Pulmonary artery endothelial cell (primary cell): ENCODE measurements at places on chromosomes 5 and 9. TPM values are rescaled to one million over a fixed set of nuclear protein-coding genes. Genes with fewer than 3 reads are reported as not detected.

Gene PCDHGB1
- 0.59 and 0.63 TPM in 2 replicates for total RNA-seq

Gene PRUNE2
- 8.4 and 21.2 TPM in 2 replicates for total RNA-seq

Gene OR1J2
- total RNA-seq, result not detected in 2 replicates

Gene IL33
- 16.6 and 24.4 TPM in 2 replicates for total RNA-seq

Gene POMT1
- total RNA-seq, result 28.5 and 31.4 TPM in 2 replicates

Gene EGFL7
- 450 and 500 TPM in 2 replicates for total RNA-seq

Gene PRDM9
- not detected in 2 replicates for total RNA-seq

Gene WDR31
- total RNA-seq, result 1.0 and 1.4 TPM in 2 replicates

Gene CSF2
- 0.11 TPM in 1 of 2 replicates, not detected in the other for total RNA-seq

Gene ABCA1
- total RNA-seq, result 5.9 and 7.2 TPM in 2 replicates

Gene FXN
- 6.3 and 6.8 TPM in 2 replicates for total RNA-seq

Gene PIP5K1B
- total RNA-seq, result 0.04 and 0.13 TPM in 2 replicates

Gene PLAC8L1
- not detected in 2 replicates for total RNA-seq

- DNase-seq, result no peak
These were observed 626.6 kb upstream of the SGCD start for GRCh38 chr5:155700333-155700732.

DNA sequence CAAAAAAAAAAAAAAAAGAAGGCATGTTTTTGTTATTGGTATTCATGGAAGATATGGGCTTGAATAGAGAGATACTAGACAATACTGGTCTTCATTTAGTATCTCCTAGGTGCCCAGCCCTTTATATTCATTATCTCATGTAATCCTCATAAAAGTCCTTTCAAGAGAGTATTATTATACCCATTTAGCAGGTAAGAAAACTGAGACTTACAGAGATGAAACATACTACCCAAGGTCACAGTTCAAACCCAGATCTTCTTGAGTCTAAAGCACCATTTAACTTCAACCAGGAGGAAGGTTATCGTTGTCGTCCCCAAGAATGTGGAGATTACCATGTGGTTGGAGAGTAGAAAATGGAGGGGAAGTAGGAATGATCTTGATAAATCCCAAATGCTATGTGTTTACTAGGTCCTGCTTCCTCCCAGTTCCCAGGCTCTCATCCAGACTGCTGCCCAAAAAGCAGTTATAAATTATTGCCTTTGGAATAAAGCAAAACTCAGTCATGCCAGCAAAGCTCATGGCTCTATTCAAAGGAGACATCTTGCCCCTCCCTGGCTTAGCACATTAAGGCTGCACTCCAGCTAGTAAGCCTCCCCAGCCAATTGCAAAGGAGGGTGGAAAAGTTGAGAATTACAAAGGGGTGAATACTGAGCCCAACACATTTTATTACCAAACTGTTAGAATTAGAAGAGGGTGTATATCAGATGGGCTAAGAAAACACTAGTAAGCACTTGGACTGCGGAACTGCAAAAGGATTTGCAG lies 163.9 kb downstream of the PIK3R1 start:
- no peak for DNase-seq

DNA sequence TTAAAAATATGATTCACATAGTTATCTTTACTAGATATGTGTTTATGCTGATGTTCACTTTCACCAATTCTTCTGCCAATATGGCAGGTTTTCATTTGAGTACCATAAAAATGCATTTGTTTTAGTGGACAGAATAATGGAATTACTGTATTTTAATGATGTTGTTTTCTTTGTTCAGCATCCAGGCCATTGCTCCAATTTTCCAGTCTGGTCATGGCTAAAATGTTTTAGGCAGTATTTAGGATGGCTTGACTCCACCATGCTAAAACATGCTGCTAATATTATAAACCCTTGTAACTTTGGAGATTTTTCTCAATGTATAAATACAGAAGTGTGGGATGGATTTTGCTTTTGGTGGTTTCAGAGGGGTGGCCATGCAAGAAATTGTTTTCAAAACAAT lies 273.0 kb upstream of the RPS23 start:
- DNase-seq, result no peak

- no peak for DNase-seq
These were observed 203.9 kb downstream of the FBXL7 start for GRCh38 chr5:15703901-15704300.

DNA sequence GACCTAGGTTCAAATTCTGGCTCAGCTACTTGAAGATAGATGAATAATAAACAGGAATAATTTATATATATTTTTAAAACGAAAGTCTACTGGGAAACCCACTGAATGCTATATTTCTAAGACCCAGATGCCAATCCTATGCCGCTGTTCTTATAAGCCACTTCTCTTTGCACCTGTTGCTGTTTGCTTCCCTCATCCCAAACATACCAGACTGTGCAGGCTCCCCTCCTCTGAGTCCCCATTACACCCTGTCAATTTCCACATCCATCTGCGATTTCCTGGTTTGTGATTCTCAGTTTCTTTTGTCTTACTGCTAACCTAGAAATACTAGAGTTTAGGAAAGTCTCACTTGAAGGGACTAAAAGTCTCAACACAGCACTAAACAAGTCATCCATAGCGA lies 92.8 kb upstream of the CAST start:
- no peak for DNase-seq

- no peak for DNase-seq
These were observed 206.6 kb upstream of the RASA1 start for GRCh38 chr5:87061046-87061445.

GRCh38 chr9:127112735-127113161 lies 9.7 kb downstream of the ANGPTL2 start:
- DNase-seq, result no peak

GRCh38 chr9:96299823-96300222 lies 2.2 kb downstream of the HSD17B3 start:
- DNase-seq, result no peak

DNA sequence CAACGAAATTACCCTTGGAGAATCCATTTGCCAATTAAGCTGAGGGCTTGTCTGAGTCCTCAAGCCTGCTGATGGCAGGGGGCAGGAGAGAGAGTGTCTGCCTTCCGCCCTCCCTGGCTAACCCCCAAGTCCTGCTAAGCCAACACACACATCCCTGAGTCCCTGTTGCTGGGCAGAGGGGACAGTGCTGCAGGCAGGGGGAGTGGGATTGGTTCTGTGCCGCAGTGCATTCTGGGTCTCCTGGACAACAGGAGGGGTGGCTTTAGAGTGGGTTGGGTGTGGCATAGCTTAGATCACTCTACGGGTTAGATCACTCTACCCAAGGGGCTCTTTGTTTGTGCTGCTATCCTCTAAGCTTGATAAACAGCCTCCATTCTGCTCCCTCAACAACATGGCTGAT lies 427.7 kb downstream of the CDK5RAP2 start:
- no peak for DNase-seq

DNA sequence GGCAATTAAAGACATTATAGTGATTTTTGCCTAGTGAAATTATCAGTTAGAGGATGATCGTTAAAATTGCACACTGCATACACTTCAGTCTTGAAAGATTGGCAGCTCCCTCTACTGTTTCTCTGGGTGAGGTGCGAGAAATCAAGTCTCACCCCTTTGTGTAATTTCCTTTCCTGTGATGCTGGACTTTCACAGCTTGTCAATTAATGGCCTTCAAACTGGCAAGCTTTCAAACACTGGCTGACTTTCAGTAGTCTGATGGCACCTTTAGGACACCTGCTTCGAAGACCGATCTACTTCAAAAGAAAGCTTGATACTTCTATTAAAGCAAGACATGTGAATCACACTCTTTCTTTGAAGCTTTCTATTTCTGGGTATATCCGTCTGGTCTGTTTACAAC lies 706.7 kb upstream of the PTPRD start:
- DNase-seq, result no peak

DNA sequence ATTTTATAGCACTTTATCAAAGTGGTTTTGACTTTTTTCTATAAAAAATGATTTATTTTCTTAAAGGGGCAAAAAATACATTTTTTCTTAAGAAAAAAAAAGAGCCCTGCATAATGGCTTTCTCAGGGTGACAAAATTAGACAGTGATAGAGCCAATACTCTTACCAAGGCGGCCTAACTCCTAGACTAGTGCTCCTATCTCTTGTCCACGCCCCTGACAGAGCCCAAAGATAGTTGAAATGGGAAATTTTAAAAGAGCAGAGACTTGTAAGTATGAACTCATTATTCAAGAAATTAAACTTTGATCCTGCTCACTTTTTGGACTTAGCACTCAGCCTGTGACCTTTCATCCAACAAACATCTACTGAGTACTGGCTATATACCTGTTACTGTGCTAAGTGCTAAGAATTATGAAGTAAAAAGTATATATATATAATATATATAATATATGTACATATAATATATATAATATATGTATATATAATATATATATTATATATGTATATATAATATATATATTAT lies 1.2 kb downstream of the INVS start:
- DNase-seq, result no peak

- DNase-seq, result peak; percentile 50
These were observed at the start of gene SLC25A46 for GRCh38 chr5:110738812-110739651. Gene SLC25A46, plus strand, starts transcription at chr5:110739007. Its CDS starts 113 bp downstream, at chr5:110739120.

DNA sequence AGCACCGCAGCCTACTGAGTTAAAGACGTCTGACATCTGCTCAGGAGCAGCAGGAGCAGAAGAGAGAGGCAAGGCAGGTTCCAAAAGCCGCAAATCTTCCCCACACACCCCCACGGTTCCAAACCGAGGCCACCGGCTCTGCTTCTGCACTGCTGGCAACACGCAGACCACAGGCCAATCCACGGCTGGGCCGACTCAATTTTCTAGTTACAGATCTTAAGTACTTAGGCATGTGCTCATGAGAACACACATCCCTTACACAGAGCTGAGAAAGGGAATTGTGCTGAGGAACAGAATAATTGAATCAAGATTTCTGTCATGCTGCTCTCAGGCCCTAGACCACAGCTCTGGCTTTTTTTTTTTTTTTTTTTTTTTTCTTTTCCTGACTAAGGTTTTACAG lies 32.6 kb downstream of the PAX5 start:
- DNase-seq, result no peak

GRCh38 chr5:150261231-150261630 lies 28.3 kb downstream of the CAMK2A start:
- DNase-seq, result no peak

- no peak for DNase-seq
These were observed 14.9 kb downstream of the COL5A1 start for GRCh38 chr9:134656334-134657006.

DNA sequence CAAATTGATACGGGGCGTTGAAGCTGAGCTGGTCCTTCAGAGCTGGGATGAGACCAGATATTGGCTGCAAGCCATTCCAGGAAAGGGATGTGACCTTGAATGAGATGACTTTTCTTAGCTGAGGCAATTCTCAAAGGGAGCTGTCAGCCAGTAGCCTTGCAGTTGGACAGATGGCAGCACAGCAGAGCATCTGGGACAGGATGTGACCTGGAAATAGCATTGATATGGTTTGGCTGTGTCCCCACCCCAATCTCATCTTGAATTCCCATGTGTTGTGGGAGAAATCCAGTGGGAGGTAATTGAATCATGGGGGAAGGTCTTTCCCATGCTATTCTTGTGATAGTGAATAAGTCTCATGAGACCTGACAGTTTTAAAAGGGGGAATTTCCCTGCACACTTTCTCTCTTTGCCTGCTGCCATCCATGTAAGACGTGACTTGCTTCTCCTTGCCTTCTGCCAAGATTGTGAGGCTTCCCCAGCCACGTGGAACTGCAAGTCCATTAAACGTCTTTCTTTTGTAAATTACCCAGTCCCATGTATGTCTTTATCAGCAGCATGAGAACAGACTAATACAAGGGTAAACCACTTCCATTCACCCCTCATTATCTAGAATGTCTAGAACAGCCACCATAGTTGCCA lies 19.8 kb upstream of the MTX3 start:
- no peak for DNase-seq

- DNase-seq, result peak; percentile 15
These were observed 52.3 kb downstream of the NTNG2 start for GRCh38 chr9:132214027-132214622.

DNA sequence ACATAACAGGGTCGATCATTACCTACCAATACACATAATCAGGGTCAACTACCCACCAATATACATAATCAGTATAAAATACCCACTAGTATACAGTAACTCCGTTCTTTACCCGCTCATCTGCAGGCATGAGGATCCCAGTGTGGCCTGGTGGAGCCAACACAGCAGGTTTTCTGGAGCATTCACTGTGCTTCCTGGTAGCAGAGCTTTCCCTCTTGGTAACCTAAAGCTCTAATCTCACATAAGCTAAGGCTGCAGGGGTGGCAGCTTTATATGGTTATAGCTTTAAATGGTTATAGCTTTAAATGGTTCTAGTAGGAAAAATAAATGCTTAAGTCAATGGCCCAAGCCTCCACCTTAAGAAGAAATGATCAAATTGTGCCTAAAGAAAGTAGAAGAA lies 11.9 kb downstream of the LCN1 start:
- no peak for DNase-seq

- DNase-seq, result no peak
These were observed 521.9 kb downstream of the TLE4 start for GRCh38 chr9:80093695-80094094.

DNA sequence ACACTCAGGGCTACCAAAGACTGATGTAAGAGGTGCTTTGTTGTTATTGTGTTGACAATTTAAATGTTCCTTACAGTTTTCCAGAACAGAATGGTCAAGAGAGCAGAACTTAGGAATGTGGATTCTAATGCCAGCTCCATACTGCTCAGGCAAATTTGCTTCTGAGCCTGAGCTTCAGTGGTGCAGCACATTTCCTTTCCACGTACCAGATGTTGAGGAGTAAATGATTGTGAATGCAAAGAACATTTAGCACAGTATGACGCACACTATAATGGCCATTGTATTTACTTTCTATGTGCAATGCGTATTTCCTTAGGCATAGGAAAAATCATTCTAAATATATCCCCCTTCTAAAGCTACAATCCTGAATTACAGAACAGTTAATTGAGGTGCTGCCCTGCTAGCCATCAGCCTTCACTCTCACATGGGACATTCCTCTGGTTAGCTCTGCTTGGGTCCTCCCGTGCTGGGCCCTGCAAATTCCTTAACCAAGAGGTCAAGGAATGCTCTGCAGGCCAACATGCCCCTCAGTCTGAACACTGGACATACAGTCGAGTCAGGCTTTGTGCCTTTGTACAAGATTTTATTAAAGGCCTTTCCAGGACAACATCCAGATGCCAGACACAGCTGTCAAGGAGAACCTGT lies 21.1 kb upstream of the TMEM174 start:
- DNase-seq, result no peak

- no peak for DNase-seq
These were observed 957 bp downstream of the SHB start for GRCh38 chr9:38067859-38068681.

DNA sequence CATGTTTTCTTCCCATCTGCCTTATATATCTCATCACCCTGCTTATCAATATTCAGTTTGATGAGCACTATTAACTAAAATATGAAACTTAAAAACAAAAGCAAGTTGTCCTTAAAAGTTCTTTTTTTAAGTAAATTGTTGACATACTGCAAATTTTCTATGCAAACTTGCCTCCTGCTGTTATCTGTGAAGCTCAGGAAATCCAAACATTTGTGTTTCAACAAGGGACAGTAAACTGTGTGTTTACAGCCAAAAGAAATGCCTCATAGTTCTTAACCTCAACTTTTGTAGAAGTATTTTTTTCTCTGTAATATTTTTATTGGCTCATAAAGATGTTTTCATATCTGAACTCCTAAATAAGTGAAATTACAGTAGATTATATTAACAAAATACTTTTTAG lies 7.7 kb upstream of the TTC23L start:
- no peak for DNase-seq
